ENCODE measurements at places on chromosomes 2 and 18.

DNA sequence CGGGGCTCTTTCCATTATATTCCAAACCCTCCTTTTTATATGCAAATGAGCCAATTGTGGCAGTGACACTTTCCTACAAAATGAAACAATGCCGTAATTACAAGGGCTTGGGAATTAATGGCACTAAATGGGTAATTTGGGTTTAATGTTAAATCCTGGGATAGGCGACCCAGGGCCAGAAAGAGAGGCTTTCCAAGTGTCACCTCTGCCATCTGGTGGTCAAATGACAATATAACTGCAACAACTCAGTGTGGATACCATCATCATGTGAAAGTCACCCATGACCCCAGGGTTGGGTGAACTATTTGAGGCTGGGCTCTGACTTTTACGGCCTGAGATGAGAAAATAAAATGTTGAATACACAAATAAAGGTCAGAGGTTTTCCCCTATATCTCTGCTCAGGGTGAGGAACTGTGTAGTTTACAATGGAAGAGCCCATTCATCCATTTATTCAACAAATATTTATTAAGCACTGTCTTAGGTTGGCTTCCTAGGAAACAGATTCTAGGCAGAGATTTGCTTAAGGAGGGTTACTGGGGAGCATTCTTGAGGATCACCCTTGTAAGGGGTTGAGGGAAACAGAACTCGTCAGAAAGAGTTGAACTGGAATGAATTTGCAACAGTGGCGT, 13.6 kb upstream of the THADA start:
- peak; percentile 78 for DNase-seq
- no peaks in the 10 kb centered on the region for H3K27me3 ChIP-seq
- H3K4me1 ChIP-seq: peaks cover 5% of the 10 kb centered on the region

DNA sequence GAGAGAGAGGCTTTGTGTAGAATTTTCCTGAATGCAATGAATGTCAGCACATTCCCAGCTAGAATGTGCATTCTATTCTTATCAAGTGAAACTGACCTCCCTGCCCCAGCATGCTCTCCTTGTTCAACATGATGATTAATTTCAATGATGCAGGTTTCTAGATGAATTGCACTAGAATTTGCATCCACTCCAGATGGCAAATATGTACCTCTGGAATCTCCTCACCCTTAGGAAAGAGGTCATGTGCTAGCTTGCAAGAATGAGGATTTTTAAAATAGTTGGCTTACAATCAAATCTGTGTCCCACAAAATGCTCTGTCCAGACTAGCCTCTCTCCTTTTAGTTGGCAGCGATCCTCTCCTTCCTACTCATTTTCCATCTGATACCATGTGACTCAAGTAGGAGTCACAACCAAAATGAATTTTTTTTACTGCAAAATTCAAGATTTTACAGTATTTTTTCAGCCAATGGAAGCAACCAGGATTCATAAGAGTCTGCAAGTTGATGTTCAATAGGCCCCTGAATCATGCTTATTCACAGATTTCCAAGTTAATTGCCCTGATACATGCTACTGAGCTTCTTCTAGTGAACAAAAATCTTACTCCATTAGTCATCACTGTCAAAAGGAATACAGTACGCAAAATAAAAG, 21.0 kb upstream of the STAT4 start:
- no peak overlapping the region for H3K4me3 ChIP-seq
- peaks cover 11% of the 10 kb centered on the region for H3K4me1 ChIP-seq
- DNase-seq: peak; percentile 24
- H3K27me3 ChIP-seq: no peaks in the 10 kb centered on the region
- H3K27ac ChIP-seq: no peak overlapping the region

DNA sequence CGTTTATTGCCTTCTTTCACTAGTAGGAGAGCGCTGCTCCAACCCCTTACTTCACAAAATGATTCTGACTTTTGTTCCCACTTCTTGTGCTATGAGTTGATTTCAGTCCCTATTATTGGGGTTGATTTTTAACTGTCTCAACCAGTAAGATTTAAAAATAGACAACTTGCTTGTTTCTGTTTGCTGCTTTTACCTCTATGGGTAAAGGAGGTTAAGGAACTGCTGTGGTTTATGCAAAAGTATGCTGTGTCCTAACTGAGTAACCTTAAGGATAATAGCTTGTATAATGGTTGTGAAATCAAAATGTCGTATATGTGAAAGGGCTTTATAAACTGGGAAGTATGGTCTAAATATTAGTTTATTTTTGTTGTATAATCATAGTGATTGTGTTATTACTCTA, 22.6 kb downstream of the ALMS1 start:
- H3K27ac ChIP-seq: no peak overlapping the region
- no peaks in the 10 kb centered on the region for H3K27me3 ChIP-seq
- no peaks in the 10 kb centered on the region for H3K4me1 ChIP-seq
- DNase-seq: no peak

DNA sequence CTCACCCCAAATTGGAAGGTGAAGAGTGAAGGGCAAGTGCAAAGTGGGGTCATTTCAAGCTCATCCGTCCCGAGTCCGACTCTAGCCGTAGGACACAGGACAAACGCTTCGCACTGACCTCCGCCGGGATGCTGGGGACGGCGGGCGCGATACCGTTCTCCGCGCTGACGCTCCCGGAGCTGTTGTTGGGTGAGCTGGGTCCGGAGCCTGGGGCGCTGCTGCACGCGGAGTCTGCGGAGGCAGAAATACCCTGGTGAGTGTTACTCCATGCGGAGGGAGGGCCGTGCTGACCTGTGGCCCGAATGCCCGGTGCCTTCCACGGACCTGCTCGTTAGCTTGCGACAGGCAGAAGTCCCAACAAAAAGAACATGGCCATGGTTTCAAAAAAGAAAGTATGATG, 261.3 kb downstream of the HDAC4 start:
- H3K4me1 ChIP-seq: no peaks in the 10 kb centered on the region
- DNase-seq: no peak
- H3K27ac ChIP-seq: no peak overlapping the region

DNA sequence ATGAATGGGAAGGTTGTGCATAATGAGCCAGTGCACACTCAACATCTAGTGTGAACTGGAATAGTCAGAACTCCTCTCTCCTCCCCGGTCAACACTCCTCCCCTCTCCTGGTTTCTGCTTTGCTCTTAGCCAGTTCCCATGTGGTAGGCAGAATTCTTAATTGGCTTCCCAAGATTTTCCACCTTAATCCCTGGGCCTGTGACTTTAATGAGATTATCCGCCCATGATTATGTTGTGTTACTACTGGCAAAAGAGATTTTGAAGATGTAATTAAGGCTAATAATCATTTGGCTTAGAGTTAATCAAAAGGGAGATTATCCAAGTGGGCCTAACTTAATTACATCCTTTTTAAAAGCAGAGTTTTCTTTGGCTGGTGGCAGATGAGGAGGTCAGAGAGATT, 34.2 kb upstream of the REV1 start:
- peaks cover 5% of the 10 kb centered on the region for H3K4me1 ChIP-seq
- H3K27ac ChIP-seq: no peak overlapping the region
- no peak overlapping the region for H3K4me3 ChIP-seq
- DNase-seq: peak; percentile 64
- H3K27me3 ChIP-seq: peaks cover 99% of the 10 kb centered on the region

DNA sequence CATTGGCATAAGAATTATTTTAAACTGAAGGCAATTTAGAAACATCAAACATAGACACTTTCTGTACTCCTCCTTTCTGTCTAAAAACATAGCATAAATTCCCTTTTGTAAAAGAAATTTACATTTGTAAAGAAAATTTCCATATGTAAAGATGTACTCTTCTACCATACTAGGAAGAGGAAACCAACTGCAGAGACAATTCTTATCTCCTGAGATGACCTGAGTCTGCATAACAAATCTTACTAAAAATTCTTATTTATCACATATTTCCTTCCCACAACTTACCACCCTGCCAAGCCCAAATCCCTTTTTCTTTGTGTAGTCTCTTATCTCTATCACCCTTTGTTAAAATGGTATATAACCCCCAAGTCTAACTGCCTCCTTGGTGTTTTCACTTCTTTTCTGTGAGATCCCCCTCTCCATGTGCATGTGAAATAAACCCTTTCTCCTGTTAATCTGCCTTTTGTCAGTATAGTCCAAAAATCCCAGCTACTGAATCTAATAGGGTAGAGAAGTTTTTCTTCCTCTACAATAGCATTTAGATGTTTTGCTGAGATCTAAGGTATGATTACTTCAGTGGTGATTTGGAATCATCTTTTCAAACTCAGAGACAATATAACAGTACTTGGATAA, 81.0 kb downstream of the CHN1 start:
- H3K4me1 ChIP-seq: peaks cover 3% of the 10 kb centered on the region
- no peaks in the 10 kb centered on the region for H3K27me3 ChIP-seq
- no peak overlapping the region for H3K27ac ChIP-seq
- no peak overlapping the region for H3K4me3 ChIP-seq

DNA sequence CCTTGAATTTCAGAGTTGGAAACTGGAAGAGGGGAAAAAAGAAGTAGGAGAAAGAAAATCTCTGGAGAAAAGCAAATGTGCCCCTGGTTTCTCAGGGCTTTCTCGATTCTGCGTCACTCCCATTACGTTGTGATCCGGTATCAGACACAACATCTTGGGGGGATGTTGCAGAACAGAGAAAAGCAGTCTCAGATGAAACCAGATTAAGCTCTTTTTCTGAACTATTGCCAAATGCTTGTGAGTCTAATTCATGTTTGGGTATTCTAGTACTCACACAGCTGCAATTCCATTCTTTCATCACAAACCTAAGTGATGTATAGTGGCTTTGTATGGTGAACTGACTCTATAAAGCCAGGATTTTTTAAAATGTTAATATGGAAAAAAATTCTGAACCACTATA, 233.2 kb downstream of the TCF4 start:
- H3K4me1 ChIP-seq: peaks cover 65% of the 10 kb centered on the region
- H3K27ac ChIP-seq: no peak overlapping the region
- H3K36me3 ChIP-seq: no peaks in the 10 kb centered on the region
- no peak for DNase-seq
- H3K4me3 ChIP-seq: no peak overlapping the region

GRCh38 chr2:233165895-233166661, 85.4 kb upstream of the ATG16L1 start:
- no peaks in the 10 kb centered on the region for H3K27me3 ChIP-seq
- no peak for DNase-seq
- no peak overlapping the region for H3K27ac ChIP-seq
- no peaks in the 10 kb centered on the region for H3K36me3 ChIP-seq
- H3K4me1 ChIP-seq: no peaks in the 10 kb centered on the region
- H3K4me3 ChIP-seq: no peak overlapping the region

GRCh38 chr2:234628953-234629352, 132.1 kb upstream of the ARL4C start:
- H3K27me3 ChIP-seq: no peaks in the 10 kb centered on the region
- H3K36me3 ChIP-seq: no peaks in the 10 kb centered on the region
- no peak for DNase-seq
- H3K27ac ChIP-seq: no peak overlapping the region
- no peak overlapping the region for H3K4me3 ChIP-seq
- H3K4me1 ChIP-seq: peaks cover 35% of the 10 kb centered on the region

- no peak overlapping the region for H3K27ac ChIP-seq
- H3K27me3 ChIP-seq: no peaks in the 10 kb centered on the region
- H3K4me3 ChIP-seq: no peak overlapping the region
- DNase-seq: no peak
These were observed 465.1 kb upstream of the HNRNPA3 start for GRCh38 chr2:176747506-176747905.

DNA sequence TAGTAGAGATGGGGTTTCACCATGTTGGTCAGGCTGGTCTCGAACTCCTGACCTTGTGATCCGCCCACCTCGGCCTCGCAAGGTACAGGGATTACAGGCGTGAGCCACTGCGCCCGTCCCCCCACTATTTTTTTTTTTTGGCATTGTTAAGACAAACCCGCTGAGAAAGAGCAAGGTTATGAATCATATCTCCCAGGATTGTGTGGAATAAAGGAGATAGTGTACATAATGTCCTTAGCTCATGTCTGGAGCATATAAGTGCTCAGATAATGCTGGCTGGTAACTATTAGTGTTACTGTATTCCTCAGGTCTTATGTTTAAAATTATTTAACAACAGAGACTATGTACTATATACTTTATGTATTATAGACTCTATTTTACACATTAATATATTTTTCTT, 36.0 kb downstream of the TTC27 start:
- no peak overlapping the region for H3K4me3 ChIP-seq
- H3K36me3 ChIP-seq: no peaks in the 10 kb centered on the region
- no peaks in the 10 kb centered on the region for H3K27me3 ChIP-seq
- no peak overlapping the region for H3K27ac ChIP-seq

- no peaks in the 10 kb centered on the region for H3K27me3 ChIP-seq
- H3K27ac ChIP-seq: no peak overlapping the region
- H3K4me3 ChIP-seq: no peak overlapping the region
- H3K36me3 ChIP-seq: no peaks in the 10 kb centered on the region
These were observed 46.2 kb downstream of the LHCGR start for GRCh38 chr2:48709096-48710034.

GRCh38 chr2:120140866-120141265, 82.3 kb downstream of the TMEM185B start:
- no peaks in the 10 kb centered on the region for H3K27me3 ChIP-seq
- no peak for DNase-seq
- H3K4me1 ChIP-seq: no peaks in the 10 kb centered on the region
- no peak overlapping the region for H3K4me3 ChIP-seq
- peaks cover 1% of the 10 kb centered on the region for H3K36me3 ChIP-seq

DNA sequence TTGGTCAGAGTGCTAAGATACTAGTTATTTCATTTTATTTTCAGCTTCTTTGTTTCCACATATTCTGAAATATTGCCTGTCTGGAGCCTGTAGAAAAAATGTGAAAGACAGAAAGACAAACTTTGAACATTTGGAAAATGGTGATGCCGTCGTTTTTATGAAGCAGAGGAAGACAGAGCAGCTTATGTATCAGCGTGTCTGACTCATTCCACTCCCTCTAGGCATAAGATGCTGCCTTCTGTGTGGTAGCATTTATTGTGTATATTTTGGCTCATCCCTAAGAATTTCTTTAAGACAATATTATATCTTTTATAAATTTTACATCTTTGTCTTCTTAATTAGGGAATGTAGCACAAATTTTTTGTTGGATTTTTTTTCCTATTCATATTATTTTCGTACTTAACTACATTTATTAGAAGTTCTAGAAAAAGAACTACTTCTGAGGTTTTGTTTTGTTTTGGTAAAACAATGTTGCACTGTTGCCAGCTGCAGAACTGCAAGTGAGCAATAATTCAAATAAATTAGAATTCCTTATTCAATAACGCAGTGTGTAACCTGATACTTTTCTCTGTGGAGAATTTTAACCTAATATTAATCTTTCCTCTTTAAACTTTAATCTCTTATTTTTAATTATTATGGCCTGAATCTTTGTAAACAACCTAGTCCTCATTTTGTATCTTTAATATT, 300.4 kb downstream of the ZNF407 start:
- H3K36me3 ChIP-seq: no peaks in the 10 kb centered on the region

Data from neural progenitor cell (in vitro differentiated cells).